ENCODE measurements at places on chromosomes 7 and 10. TPM values are rescaled to one million over a fixed set of nuclear protein-coding genes. Genes with fewer than 3 reads are reported as not detected.

Gene FLNC
- total RNA-seq = not detected

Gene OR2A42
- not detected for total RNA-seq

Gene SLC29A4
- not detected for total RNA-seq

Gene MACROH2A2
- not detected for total RNA-seq

Gene ATOH7
- not detected for total RNA-seq

Gene GIMAP8
- total RNA-seq = not detected

Gene SEMA4G
- total RNA-seq = not detected

Gene IGF2BP3
- total RNA-seq = 120 TPM

DNA sequence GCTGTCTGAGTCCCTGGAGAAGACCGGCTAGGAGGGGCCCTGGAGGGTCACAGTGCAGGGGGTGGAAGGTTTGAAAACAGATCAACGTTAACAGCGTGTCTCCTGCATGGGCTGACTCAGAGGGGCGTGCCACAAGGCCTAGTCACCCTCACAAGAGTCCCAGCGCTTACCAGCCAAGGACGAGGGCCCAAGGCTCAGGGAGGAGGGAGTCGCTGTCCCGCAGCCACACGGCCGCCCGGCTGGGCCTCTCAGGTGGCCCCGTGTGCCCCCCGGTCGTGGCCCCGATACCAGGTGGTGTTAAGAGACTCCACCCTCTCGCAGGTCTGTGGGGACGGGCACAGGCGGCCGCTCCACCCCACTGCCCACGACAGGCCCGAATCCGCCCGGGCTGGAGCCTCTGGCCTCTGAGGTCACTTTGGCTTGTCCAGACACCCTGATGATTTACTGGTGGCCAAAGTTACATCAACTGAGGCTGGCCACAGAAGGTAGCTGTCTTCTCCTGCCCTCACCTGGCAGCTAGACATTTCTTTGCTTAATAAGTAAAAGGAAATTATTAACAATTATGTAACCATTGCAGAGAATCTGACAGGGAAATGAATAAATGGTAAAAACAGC, 34.0 kb downstream of the FAM20C start:
- no peaks in the 10 kb centered on the region for H3K27me3 ChIP-seq
- no peaks in the 10 kb centered on the region for H3K36me3 ChIP-seq
- H3K4me3 ChIP-seq = no peak overlapping the region

GRCh38 chr10:98055841-98056516, 25.6 kb upstream of the CRTAC1 start:
- no peak overlapping the region for H3K4me3 ChIP-seq
- no peaks in the 10 kb centered on the region for H3K4me1 ChIP-seq
- no peak overlapping the region for H3K27ac ChIP-seq
- H3K36me3 ChIP-seq = no peaks in the 10 kb centered on the region
- H3K27me3 ChIP-seq = no peaks in the 10 kb centered on the region

DNA sequence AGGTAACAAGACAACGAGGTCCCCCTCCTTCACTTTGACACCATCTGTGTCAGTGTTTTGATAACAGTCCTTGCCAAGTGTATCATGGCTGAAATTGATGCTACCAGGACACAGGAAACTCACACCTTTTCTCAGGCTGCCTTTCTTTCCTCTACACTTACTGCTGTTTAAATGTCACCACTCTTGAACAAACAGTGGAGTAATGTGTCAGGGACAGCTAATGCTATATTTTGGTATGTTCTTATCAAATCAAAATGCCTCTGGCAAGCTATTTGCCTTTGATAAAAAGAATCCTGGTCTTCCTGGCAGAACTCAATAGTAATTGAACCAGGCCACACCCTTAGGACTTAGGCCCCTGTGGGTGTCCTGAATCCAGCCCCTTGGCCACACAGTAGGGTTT, 692.9 kb downstream of the LRMDA start:
- H3K27ac ChIP-seq = no peak overlapping the region
- no peak overlapping the region for H3K4me3 ChIP-seq
- no peaks in the 10 kb centered on the region for H3K4me1 ChIP-seq
- H3K36me3 ChIP-seq = no peaks in the 10 kb centered on the region
- no peak for DNase-seq
- H3K27me3 ChIP-seq = no peaks in the 10 kb centered on the region

GRCh38 chr10:106557053-106557452, 607.5 kb downstream of the SORCS1 start:
- no peaks in the 10 kb centered on the region for H3K27me3 ChIP-seq
- no peak overlapping the region for H3K4me3 ChIP-seq
- H3K36me3 ChIP-seq = no peaks in the 10 kb centered on the region
- no peak overlapping the region for H3K27ac ChIP-seq
- no peak for DNase-seq

- peak overlapping the region; percentile 85 for H3K4me3 ChIP-seq
- H3K27me3 ChIP-seq = no peaks in the 10 kb centered on the region
- peak overlapping the region; percentile 88 for H3K27ac ChIP-seq
- no peak for DNase-seq
Measured at GRCh38 chr10:33006342-33006887, 48.4 kb upstream of the ITGB1 start.

GRCh38 chr10:11451640-11452260, 159.7 kb downstream of the USP6NL start:
- H3K36me3 ChIP-seq = peaks cover 4% of the 10 kb centered on the region
- H3K4me1 ChIP-seq = peaks cover 86% of the 10 kb centered on the region
- H3K27me3 ChIP-seq = no peaks in the 10 kb centered on the region

GRCh38 chr10:97891497-97892167, 42.0 kb downstream of the GOLGA7B start:
- H3K27me3 ChIP-seq = no peaks in the 10 kb centered on the region
- H3K4me1 ChIP-seq = no peaks in the 10 kb centered on the region
- H3K27ac ChIP-seq = no peak overlapping the region
- no peak overlapping the region for H3K4me3 ChIP-seq
- no peaks in the 10 kb centered on the region for H3K36me3 ChIP-seq

DNA sequence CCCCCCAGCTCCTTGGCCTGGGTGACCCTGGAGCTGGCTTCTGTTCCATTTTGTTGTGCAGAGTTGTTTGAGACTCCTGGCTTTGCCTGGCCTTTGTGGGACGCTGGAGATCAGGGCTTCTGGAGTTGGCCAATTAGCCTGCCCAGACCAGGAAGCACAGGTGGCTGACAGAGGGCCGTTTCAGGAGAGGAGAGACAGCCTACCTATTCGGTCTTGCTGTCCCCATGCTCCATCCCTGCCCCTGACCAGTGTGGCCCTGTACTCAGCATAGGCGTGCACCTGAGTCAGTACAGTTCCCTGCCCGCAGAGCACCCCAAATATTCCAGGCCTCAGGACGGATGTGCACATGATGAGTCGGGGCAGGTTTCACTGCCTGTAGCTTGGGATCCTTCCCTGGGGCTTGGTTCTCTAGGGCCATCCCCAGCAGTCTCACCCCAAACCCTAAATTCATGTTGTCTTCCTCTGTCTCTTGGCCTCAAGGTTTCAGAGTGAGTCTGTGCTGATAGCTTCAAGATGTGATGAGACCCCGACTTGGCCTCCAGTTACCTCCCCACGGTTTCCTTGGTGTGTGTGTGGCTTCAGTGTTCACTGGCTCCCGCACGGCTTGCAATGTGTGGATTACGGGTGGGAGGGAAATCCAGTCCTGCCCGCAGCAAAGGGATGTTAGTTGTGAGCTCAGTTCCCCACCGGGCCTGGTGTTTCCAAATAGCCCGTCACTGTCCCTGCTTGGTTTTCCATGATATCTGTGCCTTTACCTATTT, 44.7 kb downstream of the HTRA1 start:
- no peak overlapping the region for H3K4me3 ChIP-seq
- H3K27ac ChIP-seq = no peak overlapping the region
- DNase-seq = no peak
- H3K36me3 ChIP-seq = no peaks in the 10 kb centered on the region
- H3K4me1 ChIP-seq = no peaks in the 10 kb centered on the region

DNA sequence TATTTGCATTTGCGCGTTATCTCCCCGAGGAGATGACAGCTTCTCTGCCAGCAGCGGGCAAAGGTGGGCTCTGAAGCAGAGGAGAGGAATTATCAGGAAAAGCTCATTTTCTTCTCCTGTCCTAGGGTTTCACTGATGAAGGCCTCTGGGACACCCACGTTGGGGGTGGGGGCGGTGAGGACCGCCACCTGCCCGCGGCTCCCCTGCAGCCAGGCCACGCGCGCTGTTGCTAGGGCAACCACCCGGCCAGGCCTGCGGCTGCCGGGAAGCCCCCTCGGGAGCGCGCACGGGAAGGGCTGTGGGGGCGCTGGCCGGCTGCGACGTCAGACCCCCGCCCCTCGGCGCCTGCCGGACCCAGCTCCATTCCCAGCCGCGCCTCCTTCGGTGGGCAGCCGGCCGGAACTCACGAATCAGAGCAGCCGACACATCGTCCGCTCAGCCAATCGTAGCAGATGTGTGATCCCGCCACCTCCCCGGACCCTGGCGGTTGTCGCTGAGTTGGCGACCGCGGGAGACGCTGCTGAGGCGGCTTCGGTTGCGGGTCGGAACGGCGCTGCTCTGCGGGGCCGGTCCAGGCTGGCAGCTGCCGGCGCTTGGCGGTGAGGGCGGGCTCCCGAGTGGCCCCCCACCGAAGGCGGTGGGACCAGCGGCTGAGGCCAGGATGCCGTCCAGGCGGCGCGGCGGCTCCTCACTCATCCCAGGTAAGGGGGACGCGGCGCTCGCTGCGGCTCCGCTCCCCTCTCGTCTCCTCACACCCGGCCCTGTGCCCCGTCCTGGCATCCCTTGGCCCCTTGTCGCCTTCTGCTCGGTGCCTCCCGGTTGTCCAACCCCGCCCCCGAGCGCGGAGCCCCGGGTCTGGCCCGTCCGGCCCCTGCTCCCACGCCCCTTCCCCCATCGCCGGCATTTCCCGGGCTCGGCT, at the start of gene TPST1:
TSS of gene TPST1 (plus strand) at position 513 of the 919 bp plus-strand sequence. CDS start 35,092 bp downstream, outside the sequence.
- H3K27me3 ChIP-seq = no peaks in the 10 kb centered on the region
- H3K36me3 ChIP-seq = no peaks in the 10 kb centered on the region
- DNase-seq = peak; percentile 96
- peak within 1 kb of the TSS; percentile 96 for H3K4me3 ChIP-seq
- no peak within 1 kb of the TSS for H3K27ac ChIP-seq
- H3K4me1 ChIP-seq = peaks cover 20% of the 10 kb centered on the region

- H3K27me3 ChIP-seq = no peaks in the 10 kb centered on the region
- H3K4me3 ChIP-seq = no peak overlapping the region
- no peak overlapping the region for H3K27ac ChIP-seq
- no peaks in the 10 kb centered on the region for H3K4me1 ChIP-seq
Measured at GRCh38 chr7:95027234-95027872, 120.0 kb downstream of the PPP1R9A start.

DNA sequence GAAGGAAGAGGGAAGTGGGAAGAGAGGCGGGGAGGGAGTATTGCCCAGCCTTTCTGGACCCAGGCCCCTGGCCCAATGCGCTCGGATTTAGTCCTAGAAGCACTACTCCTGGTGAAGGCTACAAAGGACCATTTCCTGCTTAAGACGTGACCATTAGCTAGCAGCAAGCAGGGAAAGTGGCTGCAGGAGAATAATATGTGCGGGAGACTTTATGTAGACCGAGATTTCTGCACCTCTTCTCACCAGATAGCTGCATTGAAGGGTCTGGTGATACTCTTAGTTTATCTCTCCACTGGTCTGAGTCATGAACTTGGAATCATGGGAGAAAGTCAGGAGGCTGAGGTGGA, 3.1 kb downstream of the VAX1 start:
- H3K4me1 ChIP-seq = no peaks in the 10 kb centered on the region
- no peaks in the 10 kb centered on the region for H3K36me3 ChIP-seq
- H3K27ac ChIP-seq = no peak overlapping the region
- no peak for DNase-seq
- H3K4me3 ChIP-seq = no peak overlapping the region
- no peaks in the 10 kb centered on the region for H3K27me3 ChIP-seq

- H3K27me3 ChIP-seq = no peaks in the 10 kb centered on the region
- DNase-seq = no peak
- H3K36me3 ChIP-seq = no peaks in the 10 kb centered on the region
- H3K27ac ChIP-seq = no peak overlapping the region
Measured at GRCh38 chr10:103791858-103792257, 63.5 kb downstream of the SH3PXD2A start.

GRCh38 chr10:78754269-78755062, 314.3 kb upstream of the ZMIZ1 start:
- H3K4me3 ChIP-seq = no peak overlapping the region
- H3K36me3 ChIP-seq = no peaks in the 10 kb centered on the region
- no peak for DNase-seq
- no peak overlapping the region for H3K27ac ChIP-seq
- peaks cover 22% of the 10 kb centered on the region for H3K4me1 ChIP-seq

DNA sequence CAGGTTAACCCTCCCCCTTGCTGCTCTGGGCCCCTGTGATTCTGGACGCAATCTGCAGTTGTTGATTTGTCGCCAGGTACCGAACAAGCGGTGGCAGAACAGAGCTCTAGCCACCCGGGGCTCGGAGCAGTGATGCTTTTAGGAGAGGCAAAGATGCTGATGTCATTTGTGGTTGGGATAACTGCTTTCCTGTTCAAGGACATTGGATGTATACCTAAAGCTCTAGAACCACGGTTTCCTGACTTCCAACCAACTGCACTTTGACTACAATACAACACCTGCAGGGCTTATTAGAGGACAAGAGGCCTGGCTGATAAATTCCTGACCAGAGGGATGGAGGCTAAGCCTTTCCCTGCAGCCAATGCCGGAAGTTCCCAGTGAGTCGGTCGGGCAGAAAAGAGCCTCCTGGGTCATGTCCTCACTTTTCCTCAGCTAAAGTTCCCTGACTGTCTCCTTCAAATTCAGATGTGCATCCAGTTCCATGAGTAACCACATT, 6.5 kb upstream of the RBM20 start:
- H3K27ac ChIP-seq = no peak overlapping the region
- H3K4me3 ChIP-seq = no peak overlapping the region
- no peaks in the 10 kb centered on the region for H3K4me1 ChIP-seq
- H3K27me3 ChIP-seq = no peaks in the 10 kb centered on the region
- no peaks in the 10 kb centered on the region for H3K36me3 ChIP-seq

- H3K4me1 ChIP-seq = no peaks in the 10 kb centered on the region
- no peak for DNase-seq
- H3K27me3 ChIP-seq = no peaks in the 10 kb centered on the region
- no peaks in the 10 kb centered on the region for H3K36me3 ChIP-seq
- no peak overlapping the region for H3K4me3 ChIP-seq
Measured at GRCh38 chr10:98303569-98303968, 35.6 kb upstream of the LOXL4 start.

GRCh38 chr7:134462337-134462925, 3.5 kb upstream of the AKR1B1 start:
- DNase-seq = no peak
- H3K36me3 ChIP-seq = no peaks in the 10 kb centered on the region
- H3K27ac ChIP-seq = no peak overlapping the region
- peaks cover 14% of the 10 kb centered on the region for H3K4me1 ChIP-seq

- no peaks in the 10 kb centered on the region for H3K36me3 ChIP-seq
- H3K4me1 ChIP-seq = no peaks in the 10 kb centered on the region
- peak; percentile 88 for DNase-seq
- H3K4me3 ChIP-seq = no peak overlapping the region
Measured at GRCh38 chr7:87312215-87312865, 33.1 kb upstream of the CROT start.

Data from Karpas-422 (cell line).